Activated T-helper 2 cell treated with anti-CD3 and anti-CD28 coated beads, Interferon-gamma antibody, Interleukin-2, Interleukin-4, amounts not matched to agents 10 μg/mL and 5 μg/mL and 100 μg/mL, durations not matched to agents 14 hours and 24 hours and 36 hours (primary cell): ENCODE measurements at places on chromosomes 7 and 10. TPM values are rescaled to one million over a fixed set of nuclear protein-coding genes. Genes with fewer than 3 reads are reported as not detected.

DNA sequence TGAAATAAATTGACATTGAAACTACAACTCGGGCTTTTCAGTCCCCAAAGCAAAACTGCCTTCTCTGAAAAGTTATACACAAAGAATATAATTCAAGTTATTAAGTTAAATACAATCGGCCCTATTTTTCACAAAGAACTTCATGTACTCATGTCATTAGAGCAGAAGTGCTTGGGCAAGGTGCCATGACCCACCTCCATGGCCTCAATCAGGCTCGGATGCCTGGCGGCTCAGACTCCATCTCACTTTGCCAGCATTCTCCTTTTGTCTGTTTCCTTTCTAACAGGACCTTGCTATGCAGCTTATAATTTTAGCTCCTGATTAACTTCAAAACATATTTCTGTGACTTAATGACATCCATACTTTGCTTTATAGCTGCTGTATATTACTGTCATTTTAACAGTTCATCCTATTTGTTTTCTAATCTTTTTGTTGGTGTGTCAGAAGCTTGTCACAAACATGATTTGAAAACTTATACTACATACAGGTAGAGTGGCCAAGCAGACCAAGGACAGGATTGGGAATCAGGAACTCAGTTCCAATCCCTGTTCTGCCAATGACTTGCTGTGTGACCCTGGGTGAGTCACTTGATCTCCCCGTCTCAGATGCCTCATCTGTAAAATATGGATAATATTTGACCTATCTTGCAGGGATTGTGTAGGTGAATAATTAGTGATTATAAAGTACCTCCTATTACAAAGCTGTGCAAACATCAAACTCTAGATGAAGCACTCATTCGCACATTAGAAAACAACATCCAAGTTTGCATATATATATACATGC is 60.8 kb upstream of the ITGA8 start:
- peaks cover 7% of the 10 kb centered on the region for H3K4me1 ChIP-seq
- H3K27me3 ChIP-seq = no peaks in the 10 kb centered on the region
- H3K36me3 ChIP-seq = peaks cover 59% of the 10 kb centered on the region
- DNase-seq = no peak
- H3K27ac ChIP-seq = no peak overlapping the region

DNA sequence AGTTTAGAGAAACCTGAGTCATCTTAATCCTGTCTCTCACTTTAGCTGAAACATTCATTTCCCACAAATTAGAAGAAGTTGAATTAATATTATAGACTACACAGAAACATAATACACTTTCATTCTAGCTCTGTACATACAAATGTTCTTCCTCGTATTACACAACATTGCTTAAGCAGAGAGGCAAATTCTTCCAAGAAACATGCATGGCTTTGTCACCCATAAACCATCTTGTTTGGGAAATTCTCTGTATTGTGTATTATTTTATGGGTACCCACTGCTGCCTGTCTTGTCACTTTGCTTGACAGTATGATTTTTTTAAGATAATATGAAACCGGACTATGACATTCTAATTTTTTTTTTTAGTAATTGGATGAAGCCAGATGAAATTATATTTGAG is 104.0 kb downstream of the SRI start:
- H3K27ac ChIP-seq = no peak overlapping the region
- no peaks in the 10 kb centered on the region for H3K36me3 ChIP-seq
- no peaks in the 10 kb centered on the region for H3K27me3 ChIP-seq
- peaks cover 2% of the 10 kb centered on the region for H3K4me1 ChIP-seq
- H3K4me3 ChIP-seq = no peak overlapping the region

GRCh38 chr7:33901199-33901598 is 4.1 kb upstream of the BMPER start:
- DNase-seq = no peak
- no peaks in the 10 kb centered on the region for H3K36me3 ChIP-seq
- H3K27ac ChIP-seq = no peak overlapping the region

DNA sequence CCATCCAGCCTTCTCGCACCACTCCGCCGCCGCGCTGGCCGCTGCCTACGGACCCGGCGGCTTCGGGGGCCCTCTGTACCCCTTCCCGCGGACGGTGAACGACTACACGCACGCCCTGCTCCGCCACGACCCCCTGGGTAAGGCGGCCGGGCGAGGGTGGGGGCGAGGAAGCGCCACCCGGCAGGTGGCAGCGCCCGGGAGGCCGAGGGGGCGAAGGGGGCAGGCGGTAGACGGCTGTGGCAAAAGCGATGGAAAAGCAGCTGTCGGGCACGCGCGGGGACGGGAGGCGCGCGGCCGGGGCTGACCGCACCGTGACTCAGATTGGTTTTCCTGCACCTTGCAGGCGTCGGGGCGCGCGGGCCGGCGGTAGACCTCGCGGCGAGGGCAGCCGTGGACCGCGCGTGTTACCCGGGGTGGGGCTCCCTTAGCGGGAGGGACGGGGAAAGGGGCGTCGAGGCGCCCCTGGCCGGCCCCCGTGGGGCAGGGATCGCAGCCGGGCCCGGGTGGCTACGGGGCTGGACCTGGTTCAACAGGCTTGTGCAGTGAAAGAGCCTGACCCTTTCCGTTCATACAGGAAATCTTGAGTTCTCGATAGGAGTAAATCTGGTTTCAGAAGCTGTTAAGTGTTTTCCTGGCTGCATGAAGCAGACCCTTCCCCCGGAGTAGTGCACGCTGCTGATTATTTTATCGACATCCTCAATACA is 608 bp downstream of the HHEX start:
- H3K4me1 ChIP-seq = peaks cover 21% of the 10 kb centered on the region
- H3K36me3 ChIP-seq = no peaks in the 10 kb centered on the region
- peaks cover 72% of the 10 kb centered on the region for H3K27me3 ChIP-seq
- DNase-seq = peak; percentile 60
- H3K27ac ChIP-seq = no peak overlapping the region

GRCh38 chr10:17113889-17114540 is 15.6 kb downstream of the CUBN start:
- DNase-seq = no peak
- no peaks in the 10 kb centered on the region for H3K36me3 ChIP-seq
- H3K4me1 ChIP-seq = peaks cover 1% of the 10 kb centered on the region
- no peaks in the 10 kb centered on the region for H3K27me3 ChIP-seq

- no peak for DNase-seq
- no peaks in the 10 kb centered on the region for H3K4me1 ChIP-seq
- no peak overlapping the region for H3K4me3 ChIP-seq
Observed at GRCh38 chr7:120462991-120463390, 190.0 kb downstream of the KCND2 start.

GRCh38 chr7:111292026-111292470 is 201.1 kb downstream of the LRRN3 start:
- H3K4me1 ChIP-seq = peaks cover 4% of the 10 kb centered on the region
- no peak for DNase-seq
- H3K27ac ChIP-seq = no peak overlapping the region
- H3K27me3 ChIP-seq = no peaks in the 10 kb centered on the region
- H3K36me3 ChIP-seq = no peaks in the 10 kb centered on the region

DNA sequence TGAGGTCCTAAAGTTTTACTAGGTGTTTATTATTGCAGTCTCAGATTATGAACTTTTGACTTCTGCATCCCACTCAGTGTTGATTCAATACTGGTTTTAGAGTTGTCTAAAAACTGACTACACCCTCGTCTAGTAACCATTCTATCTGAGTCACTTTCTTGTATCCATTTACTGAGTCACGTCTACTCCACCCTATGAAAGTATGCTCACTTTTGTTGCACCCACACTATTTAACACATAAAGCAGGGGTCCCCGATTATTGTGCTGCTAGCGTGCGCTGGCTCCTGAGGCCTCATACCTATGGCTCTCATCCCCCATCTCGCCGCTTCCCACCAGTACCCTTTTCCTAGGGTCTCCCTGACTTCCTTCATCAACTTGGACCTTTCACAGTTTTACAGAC is 2.0 kb downstream of the SAMD9 start:
- peak overlapping the region; percentile 65 for H3K27ac ChIP-seq
- H3K27me3 ChIP-seq = no peaks in the 10 kb centered on the region
- peak overlapping the region; percentile 85 for H3K4me3 ChIP-seq
- H3K4me1 ChIP-seq = peaks cover 38% of the 10 kb centered on the region
- DNase-seq = no peak
- H3K36me3 ChIP-seq = peaks cover 67% of the 10 kb centered on the region

DNA sequence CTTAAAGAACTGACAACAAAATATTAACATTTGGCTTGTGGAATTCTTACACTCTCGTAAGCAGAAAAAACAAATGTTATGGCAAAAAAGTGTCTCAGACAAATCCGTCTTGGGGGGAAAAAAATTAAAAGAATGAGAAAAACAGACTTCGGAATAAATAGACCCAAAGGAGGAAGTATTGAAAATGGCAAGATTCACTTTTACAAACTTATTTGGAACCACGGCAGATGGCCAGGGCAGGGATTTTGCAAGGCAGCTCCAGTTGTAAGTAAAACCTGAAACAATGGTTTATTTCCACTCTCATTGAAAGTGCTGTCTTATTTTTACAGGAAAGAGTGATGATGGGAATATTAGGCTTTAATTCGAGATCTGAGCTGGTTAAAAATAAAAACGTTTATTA is 1.5 kb upstream of the ZNF438 start:
- DNase-seq = no peak
- H3K4me1 ChIP-seq = peaks cover 27% of the 10 kb centered on the region
- no peak overlapping the region for H3K27ac ChIP-seq
- peaks cover 3% of the 10 kb centered on the region for H3K36me3 ChIP-seq
- H3K4me3 ChIP-seq = peak overlapping the region; percentile 59

DNA sequence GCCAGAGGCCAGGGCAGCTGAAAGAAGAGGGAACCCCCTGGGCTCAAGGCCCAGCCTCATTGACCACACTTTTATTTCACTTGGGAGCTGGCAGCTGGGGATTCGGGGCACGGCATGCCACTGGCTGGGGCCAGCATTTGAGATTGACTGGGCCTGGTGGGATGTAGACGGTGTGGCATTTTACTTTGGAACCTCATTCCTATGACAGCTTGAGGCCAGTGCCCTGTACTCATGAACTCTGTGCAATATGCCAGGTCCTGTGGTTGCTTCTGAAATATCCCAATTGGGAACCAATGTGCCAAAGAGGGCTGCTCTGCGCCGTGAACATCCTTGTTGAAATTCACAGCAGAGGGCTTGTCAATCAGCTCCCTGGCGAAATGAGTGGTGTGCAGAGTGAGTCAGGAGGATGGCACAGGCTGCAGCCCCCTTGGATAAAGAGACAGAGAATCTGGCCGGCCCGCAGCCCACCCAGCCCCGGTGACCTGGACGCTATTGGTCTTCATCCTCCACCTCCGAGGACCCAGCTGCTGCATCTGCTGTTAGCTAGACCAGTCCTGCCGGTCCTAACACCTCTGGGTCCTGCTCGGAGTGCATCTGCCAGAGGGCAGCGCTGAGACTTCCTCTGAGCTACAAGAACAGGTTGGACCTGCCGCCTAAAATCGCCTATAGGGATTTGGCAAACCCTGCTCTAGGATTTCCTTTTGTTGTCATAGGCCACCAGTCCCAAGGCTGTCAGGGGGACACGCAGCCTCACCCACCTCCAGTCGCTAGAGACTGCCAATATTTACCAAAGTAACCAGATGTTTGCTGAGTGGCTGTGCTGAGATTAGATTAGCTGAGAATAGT is 58.0 kb downstream of the PRKAG2 start:
- H3K27ac ChIP-seq = no peak overlapping the region
- peaks cover 2% of the 10 kb centered on the region for H3K4me1 ChIP-seq
- no peaks in the 10 kb centered on the region for H3K27me3 ChIP-seq
- no peak for DNase-seq
- H3K36me3 ChIP-seq = no peaks in the 10 kb centered on the region

DNA sequence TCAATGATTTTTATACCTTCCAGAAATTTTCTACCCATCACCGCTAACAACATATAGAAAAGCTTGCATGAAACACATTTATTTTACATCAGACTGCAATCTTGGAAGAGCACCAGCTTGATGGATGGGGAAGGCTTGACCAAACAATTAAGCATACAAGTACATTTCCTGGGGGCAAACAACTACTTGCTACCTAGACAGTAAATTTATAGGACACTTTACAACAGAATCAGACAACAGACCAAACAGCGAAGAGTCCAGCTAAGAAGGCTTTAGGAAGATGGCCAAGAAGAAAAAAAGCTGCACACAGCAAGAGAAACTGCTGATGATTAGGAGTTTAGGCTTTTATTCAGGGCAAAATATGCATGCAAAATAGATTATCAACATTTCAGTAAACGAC is 8.0 kb downstream of the AASS start:
- H3K4me1 ChIP-seq = peaks cover 3% of the 10 kb centered on the region
- peaks cover 11% of the 10 kb centered on the region for H3K27me3 ChIP-seq
- no peaks in the 10 kb centered on the region for H3K36me3 ChIP-seq
- no peak overlapping the region for H3K4me3 ChIP-seq
- H3K27ac ChIP-seq = no peak overlapping the region

GRCh38 chr7:55657654-55658053 is 85.4 kb upstream of the VOPP1 start:
- H3K27ac ChIP-seq = no peak overlapping the region
- no peak overlapping the region for H3K4me3 ChIP-seq
- no peak for DNase-seq
- H3K4me1 ChIP-seq = no peaks in the 10 kb centered on the region

- H3K4me1 ChIP-seq = peaks cover 81% of the 10 kb centered on the region
- H3K27ac ChIP-seq = peak overlapping the region; percentile 90
- H3K4me3 ChIP-seq = peak overlapping the region; percentile 60
- peaks cover 81% of the 10 kb centered on the region for H3K36me3 ChIP-seq
Observed at GRCh38 chr10:14588084-14588937, 186.4 kb downstream of the FAM107B start.

DNA sequence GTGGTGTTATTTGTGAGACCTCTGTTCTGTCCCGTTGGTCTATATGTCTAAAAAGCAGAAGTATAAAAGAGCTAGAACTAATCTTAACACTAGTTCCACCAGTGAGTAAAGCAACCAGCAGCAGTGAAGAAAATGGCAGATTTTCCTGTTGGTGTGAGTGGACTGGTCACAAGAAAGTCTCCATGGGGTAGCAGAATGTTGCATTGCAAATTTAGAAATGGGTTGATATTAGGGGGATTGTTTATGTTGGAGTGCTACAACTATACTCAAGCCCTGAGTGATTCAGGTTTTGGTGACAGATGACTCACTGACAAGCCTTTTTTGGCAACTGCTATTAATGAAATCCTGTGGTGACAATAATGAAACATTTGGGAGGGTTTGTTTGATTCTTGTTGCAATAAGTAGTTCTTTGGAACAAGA is 5.6 kb downstream of the AVL9 start:
- H3K27me3 ChIP-seq = no peaks in the 10 kb centered on the region
- peaks cover 44% of the 10 kb centered on the region for H3K4me1 ChIP-seq
- H3K36me3 ChIP-seq = peaks cover 47% of the 10 kb centered on the region

- peaks cover 30% of the 10 kb centered on the region for H3K4me1 ChIP-seq
- no peaks in the 10 kb centered on the region for H3K27me3 ChIP-seq
- peak overlapping the region; percentile 61 for H3K27ac ChIP-seq
- no peaks in the 10 kb centered on the region for H3K36me3 ChIP-seq
Observed at GRCh38 chr7:44257618-44258422, 57.0 kb downstream of the YKT6 start.

The NUDT13 gene
- total RNA-seq = 0.76 and 1.0 TPM in 2 replicates

The ADGRA1 gene
- not detected in 2 replicates for total RNA-seq

The NODAL gene
- total RNA-seq = not detected in 2 replicates

The ZNF775 gene
- 4.5 and 5.5 TPM in 2 replicates for total RNA-seq

The FAM25G gene
- total RNA-seq = not detected in 2 replicates

The TAS2R41 gene
- total RNA-seq = not detected in 2 replicates

The FUOM gene
- total RNA-seq = 44.0 and 45.7 TPM in 2 replicates
